DMS 273 treated with DMSO at 0.1 percent for 48 hours (cell line): ENCODE measurements at places on chromosomes 12 and 14.

DNA sequence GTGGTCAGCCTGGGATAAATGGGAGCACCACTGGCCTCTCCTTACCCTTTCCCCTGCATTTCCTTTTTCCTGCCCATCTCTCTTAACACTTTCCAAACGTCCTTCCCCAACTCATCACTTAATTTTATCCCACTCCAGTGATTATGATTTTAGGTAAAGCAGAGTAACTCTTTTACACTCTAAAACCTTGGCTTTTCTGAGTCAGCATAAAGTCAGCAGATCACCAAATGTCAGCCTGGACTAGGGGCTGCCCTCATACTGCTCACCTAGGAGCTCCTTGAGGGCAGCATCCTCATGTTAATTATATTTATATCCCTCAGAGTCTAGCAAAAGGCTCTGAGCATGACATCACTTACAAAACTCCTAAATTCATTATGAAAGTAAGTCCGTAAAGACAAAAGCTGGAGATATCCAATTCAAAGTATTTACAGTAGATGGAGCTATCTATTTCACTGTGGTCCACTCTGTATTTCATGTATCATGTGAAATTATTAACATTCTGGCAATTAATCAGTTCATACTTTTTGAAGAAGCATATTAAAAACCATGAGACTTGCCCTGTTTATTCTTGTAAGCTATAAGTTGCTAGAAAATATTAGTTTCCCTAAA lies 17.0 kb upstream of the DICER1 start:
- no peak for DNase-seq

GRCh38 chr14:49194067-49194466 lies 392.1 kb downstream of the RPS29 start:
- DNase-seq: no peak

- no peak for DNase-seq
Measured at GRCh38 chr14:38391334-38391733, 135.4 kb upstream of the CLEC14A start.

DNA sequence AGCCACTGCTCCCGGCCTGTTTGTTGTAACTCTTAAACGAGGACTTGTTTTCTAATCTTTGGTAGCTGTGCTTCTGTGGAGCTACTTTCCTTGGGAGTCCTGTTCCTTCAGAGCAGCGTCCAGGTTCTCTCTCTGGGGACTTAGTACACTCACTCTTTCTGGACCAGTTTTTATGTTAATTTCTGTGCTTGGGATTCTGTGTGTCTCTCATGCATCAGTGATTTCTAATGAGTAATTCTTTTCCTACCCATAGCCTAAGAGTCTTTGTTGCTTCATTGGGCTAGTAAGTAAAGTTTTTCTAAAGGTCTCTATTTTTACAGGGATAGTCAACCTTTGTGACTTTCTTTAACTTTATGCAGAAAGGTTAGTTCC lies 289.3 kb downstream of the FBXL14 start:
- DNase-seq: no peak

DNA sequence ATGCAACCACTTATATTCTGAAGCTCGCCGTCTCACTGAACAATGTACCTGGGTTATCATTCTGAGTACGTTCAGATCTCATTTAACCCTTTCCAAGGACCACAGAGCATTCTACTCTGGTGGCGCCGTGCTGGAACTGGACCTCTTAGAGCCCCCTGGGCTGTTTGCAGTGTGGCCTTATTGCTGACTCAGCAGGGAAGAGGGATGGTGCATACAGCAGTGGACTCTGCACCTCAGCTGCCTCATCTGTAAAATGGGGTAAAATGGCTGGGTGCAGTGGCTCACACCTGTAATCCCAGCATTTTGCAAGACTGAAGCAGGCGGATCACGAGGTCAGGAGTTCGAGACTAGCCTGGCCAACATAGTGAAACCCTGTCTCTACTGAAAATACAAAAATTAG lies 2.9 kb downstream of the ALDH2 start:
- no peak for DNase-seq

- DNase-seq: no peak
Measured at GRCh38 chr14:53599221-53599945, 357.2 kb downstream of the BMP4 start.

- no peak for DNase-seq
Measured at GRCh38 chr12:122216445-122216844, 9.4 kb downstream of the DIABLO start.

DNA sequence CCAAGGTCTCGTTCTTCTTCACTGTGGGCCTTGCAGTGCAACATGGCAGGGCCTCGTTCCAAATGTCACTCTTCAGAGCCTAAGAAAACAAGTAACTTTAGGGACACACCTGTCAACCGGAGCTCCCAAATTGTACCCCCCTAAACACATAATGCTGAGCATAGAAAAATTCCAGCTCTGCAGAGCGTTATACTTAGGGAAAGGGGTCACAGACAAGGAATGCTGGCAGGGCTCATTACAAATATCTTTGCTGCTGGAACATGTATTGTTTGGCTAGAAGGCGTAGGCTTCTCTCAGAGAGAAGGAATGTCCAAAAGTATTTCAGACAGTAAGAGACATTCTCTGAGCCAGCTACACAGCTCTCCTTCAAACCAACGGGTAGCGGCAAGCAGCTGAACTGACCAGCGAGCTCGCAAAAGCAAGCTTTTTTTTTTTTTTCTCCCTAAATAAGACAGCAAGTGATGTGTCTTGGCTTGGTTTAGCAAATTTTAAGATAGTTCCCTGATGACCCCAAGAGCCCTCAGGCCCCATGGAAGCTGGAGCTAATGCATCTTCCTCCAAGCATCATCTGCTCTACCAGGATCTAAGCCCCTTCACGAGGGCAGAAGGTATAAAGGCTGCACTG lies 24.5 kb downstream of the SSH1 start:
- DNase-seq: no peak

GRCh38 chr12:64621257-64621942 lies 11.1 kb downstream of the RASSF3 start:
- no peak for DNase-seq

GRCh38 chr12:79938843-79939242 lies 3.9 kb upstream of the PPP1R12A start:
- DNase-seq: no peak

DNA sequence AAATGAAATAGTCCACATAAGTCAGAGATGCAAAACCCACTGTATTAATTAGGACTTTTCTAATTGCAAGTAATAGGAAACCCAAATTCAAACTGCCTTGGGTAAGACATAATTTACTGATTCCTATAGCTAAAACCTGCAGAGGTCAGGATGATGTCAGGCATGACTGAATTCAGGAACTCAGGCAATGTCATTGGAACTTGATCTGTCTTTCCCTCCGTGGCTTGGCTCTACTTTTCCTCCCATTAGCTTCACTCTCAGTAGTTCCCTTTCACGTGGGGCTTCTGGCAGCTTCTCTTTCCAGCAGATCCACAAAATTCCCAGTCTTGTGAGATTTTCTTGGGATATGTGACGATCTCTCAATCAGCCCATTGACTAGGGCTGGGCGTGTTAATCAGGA lies 2.4 kb upstream of the JDP2 start:
- no peak for DNase-seq

GRCh38 chr14:37711831-37712475 lies 116.5 kb downstream of the TTC6 start:
- DNase-seq: no peak

GRCh38 chr12:131835616-131836171 lies 7.5 kb downstream of the MMP17 start:
- DNase-seq: no peak
